ENCODE measurements at places on chromosomes 13 and 19.

DNA sequence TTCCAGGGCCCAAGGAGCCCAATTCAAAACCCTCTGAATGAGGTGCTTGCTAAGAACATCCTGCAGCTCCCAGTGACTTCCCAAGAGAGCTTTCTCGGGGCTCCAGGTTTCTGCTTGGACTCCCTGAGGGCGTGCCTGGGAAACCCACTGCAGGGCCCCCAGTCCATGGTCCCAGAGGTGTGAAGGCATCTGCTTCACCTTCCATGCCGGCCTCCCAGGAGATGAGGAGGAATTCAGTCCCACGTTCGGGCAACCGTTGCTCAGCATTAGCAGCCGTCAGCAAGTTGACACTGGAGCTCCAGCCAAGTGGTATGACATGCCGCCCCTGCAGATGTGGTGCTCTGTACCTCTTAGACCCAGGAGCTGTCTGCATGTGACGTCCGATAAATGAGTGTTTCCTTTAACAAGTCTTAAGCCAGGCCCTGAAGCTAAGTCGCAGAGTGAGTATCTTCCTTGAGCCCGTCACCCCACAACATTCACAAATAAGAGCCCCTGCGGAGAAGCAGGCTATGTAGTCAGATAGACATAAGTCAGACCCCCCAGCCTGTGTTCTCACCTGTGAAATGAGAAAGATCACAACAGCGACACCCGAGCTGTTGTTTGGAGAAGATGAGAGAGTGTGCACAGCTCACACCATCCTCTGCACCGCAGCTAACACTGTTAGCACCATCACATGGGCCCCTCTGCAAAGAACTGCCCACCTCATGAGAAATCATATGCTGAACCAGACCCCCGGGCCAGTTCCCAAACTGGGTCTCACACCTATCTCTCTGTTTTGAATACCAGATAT, 150.3 kb downstream of the KATNAL1 start:
- DNase-seq, result no peak

DNA sequence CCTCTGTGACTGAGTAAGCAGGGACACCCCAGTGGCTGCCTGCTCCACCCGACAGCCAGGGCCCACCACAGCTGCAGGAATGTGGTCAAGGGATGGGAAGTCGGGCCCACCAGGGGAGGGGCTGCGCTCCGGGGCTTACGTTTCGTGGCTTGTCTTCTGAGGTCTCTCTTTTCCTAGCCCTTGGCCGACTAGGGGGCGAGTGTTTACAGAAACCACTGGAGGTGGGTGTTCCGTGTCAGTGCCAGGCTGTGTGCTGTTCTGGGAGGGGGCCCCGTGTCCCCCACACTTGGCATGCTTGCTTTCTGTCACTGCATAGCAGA, 4.5 kb downstream of the ADAT3 start:
- no peak for DNase-seq

DNA sequence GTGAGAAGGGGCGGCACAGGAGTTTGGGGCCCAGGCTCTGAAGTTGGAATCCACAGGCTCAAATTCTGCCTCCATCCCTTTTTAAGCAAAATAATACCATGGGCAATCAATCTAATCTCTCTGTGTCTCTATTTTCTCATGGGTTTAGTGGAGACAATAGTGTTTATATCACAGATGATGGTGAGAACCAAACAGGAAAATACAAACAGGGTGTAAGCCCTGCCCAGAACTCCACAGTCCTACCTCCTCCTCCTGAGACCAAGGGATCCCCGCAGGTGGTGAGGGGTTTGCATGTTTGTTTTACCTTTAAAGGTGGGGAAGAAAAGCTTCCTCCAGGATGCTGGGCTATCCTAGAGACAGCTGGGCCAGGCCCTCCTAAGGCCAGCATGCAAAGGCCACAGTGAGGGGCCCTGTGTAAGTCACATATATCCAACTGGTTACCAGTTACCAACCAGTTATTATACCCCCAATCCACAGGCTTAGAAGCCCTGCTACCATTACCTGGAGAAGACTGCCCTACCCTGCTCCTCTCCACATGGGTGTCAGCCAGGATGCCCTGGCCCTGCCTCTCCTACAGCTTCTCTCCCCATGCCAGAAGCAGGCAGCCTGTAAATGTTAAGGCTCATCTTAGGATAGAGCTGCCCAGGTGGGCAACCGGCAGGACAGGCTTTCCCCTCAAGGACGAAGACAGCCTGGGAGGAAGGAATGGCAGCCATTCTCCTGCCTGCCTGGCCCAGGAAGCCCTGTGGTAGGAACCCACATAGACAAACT, 658.4 kb downstream of the UQCRFS1 start:
- no peak for DNase-seq

GRCh38 chr13:91693466-91693865, 295.0 kb downstream of the GPC5 start:
- no peak for DNase-seq

DNA sequence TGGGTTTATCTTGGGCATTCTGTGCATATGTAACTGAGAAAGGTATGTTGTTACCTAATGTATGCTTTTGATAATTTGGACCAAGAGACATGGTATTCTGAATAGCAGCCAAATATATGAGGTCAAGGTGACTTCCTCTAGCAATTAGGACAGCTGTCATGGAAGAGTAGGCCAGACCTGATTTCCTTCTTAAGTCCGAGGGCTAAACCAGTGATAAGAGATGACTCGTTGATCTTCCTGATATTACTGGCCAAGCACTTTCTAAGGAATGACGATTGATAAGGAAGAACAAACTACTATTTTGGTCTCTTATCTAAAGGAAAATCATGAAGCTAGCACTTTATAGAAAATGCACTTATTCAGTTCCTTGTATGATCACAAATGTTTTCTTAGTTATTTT, 42.7 kb downstream of the ARHGAP35 start:
- DNase-seq, result no peak

- DNase-seq, result no peak
These were observed 54.3 kb downstream of the XPO4 start for GRCh38 chr13:20848203-20848602.

DNA sequence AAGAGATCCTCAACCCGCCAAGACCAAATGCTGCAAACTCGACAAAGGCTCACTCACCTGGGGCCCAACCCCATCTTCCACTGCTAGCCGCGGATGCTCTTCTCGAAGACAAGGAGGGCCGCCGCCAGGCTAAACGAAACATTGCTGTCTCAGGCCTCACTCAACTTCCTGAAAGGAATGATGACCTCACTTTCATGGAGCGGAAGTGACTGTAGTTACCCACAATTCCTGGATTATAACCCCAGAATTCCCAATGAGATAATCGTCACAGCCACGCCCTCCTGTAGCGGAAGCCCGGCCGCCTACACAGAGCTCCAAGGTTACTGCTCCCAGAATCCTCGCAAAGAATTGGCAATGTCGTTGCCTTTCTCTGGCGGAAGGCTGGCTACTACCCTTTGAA, 10.5 kb upstream of the ZNF112 start:
- DNase-seq, result no peak

DNA sequence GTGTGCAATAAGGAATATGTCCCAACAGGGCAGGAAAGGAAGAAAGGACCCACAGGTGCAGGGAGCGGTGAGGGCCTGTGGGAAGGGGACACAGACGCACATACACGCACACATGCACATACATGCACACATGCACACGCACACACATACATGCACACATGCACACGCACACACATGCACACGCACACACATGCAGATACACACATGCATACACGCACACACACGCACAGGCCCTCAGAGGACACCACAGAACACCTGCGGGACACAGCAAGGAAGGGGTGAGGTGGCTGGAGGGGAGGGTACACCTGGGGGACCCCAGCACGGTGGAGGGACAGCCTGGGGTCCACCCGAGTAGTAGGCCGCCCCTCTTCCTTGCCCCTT, 12.9 kb downstream of the PIP5K1C start:
- no peak for DNase-seq

- DNase-seq, result no peak
These were observed 50.6 kb downstream of the IPO5 start for GRCh38 chr13:98004107-98004506.

DNA sequence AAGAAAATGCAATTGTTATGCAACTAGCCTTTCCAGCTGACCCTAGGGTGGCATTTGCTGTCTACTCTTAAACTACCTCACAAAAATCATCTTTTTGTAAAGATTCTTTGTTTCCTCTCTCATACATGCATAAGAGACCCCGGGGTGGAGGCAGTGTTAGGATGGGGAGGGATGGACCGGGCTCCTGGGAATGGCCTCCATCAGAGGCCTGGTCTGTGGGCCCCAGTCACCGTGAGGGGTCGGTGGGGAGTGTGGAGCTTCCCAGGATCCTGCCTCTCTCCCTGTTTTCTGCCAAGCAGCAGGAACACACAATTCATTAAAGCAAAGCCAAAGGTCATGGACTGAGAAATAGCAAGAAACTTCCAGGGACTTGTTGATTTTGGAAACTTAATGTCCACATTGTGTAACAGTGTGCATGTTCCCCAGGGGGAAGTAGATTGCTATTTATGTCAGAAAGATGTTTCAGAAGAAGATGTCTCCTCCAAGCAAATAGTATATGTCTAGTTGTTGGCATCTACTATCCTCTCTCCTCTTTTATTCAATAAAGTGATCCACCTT, 241.4 kb downstream of the ENOX1 start:
- no peak for DNase-seq

- DNase-seq, result no peak
These were observed 412.0 kb downstream of the FGF14 start for GRCh38 chr13:101989798-101990350.
